Astrocyte (in vitro differentiated cells and primary cell): ENCODE measurements at places on chromosomes 16 and 17. TPM values are rescaled to one million over a fixed set of nuclear protein-coding genes. Genes with fewer than 3 reads are reported as not detected.
A peak's percentile ranks its signal among the peaks of the same experiment; 100 is the strongest.

The ZG16B gene
- not detected in 2 replicates for total RNA-seq

- DNase-seq: no peak
- no peak overlapping the region for H3K4me3 ChIP-seq
- H3K27ac ChIP-seq: no peak overlapping the region
- no peaks in the 10 kb centered on the region for H3K27me3 ChIP-seq
- H3K4me1 ChIP-seq: no peaks in the 10 kb centered on the region
Measured at GRCh38 chr16:60485872-60486489, 1550.3 kb downstream of the CDH8 start.

- H3K27me3 ChIP-seq: no peaks in the 10 kb centered on the region
- no peak for DNase-seq
- no peak overlapping the region for H3K4me3 ChIP-seq
- no peaks in the 10 kb centered on the region for H3K4me1 ChIP-seq
- no peak overlapping the region for H3K27ac ChIP-seq
Measured at GRCh38 chr16:78785218-78785617, 685.8 kb downstream of the WWOX start.

The CACNG3 gene
- not detected in 2 replicates for total RNA-seq

The CDH8 gene
- total RNA-seq: 13.2 and 17.5 TPM in 2 replicates

GRCh38 chr16:19696328-19696727 lies 21.7 kb downstream of the KNOP1 start:
- peaks cover 9% of the 10 kb centered on the region for H3K36me3 ChIP-seq

The C17orf100 gene
- 3.1 and 4.1 TPM in 2 replicates for total RNA-seq

DNA sequence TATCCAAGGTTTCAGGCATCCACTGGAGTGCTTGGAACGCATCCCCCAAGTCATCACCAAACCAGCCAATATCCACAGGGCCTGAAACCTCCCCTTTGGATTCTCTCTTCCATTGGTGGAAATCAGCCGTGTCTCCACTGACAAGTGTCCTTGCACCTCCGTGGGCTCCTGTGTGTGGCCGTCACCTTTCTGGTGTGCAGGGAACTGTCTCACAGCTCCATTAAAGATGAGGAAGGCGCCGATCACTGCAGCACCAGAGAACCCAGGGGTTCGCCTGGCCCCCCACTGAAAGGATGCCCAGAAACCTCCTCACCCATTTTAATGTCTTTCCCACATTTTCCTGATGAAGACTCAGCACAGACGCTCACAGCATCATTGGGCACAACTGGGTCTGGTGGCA lies 17.8 kb upstream of the METRNL start:
- no peaks in the 10 kb centered on the region for H3K36me3 ChIP-seq
- no peak for DNase-seq
- H3K27me3 ChIP-seq: no peaks in the 10 kb centered on the region
- no peak overlapping the region for H3K4me3 ChIP-seq
- no peak overlapping the region for H3K27ac ChIP-seq

DNA sequence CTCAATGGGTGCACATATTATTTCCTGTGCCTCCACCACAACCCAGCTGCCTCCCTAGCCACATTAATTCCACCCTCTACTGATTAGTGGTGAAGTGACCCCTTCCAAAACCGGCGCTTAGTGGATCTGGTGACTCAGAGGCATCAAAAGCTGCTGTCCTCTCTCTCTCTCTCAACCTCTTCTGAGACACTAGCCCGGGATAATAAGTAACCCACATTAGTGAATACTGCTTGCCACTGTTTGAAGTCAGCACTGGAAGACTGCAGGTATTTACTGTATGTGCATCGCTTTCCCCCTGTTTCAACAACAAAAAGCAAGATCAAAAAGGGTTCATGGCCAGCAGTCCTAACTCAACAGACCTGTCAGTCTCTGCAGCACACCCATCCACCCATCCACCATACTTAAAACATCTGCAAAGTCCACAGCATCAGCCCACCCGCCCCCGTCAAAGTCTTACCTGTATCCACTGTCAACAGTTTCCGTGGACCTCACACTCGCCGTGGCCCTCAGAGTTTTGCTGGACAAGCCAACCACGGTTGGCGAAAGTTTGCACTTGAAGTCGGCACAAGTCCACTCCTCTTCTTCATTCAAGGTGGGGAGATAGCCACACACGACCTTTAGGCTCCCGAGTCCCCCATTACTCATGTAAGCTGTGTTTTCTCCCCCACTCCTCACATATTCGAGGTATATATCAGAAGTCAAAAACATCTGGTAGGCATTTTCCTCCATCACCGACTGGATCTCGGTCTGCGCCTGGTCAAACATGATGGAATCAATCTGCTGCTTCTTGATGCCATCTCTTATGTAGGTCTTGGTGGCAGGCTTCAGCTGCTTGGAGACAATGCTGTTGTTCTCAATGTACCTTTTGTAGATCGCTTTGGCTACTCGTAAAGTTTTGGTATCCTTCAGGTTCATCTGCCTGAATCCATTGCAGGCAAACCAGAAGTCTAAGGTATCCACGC lies 3.8 kb downstream of the AXIN2 start:
- H3K4me3 ChIP-seq: peak overlapping the region; percentile 21
- peaks cover 39% of the 10 kb centered on the region for H3K4me1 ChIP-seq
- no peaks in the 10 kb centered on the region for H3K36me3 ChIP-seq
- H3K27ac ChIP-seq: no peak overlapping the region
- peak; percentile 92 for DNase-seq

The ATP2A3 gene
- total RNA-seq: 1.5 and 1.8 TPM in 2 replicates

DNA sequence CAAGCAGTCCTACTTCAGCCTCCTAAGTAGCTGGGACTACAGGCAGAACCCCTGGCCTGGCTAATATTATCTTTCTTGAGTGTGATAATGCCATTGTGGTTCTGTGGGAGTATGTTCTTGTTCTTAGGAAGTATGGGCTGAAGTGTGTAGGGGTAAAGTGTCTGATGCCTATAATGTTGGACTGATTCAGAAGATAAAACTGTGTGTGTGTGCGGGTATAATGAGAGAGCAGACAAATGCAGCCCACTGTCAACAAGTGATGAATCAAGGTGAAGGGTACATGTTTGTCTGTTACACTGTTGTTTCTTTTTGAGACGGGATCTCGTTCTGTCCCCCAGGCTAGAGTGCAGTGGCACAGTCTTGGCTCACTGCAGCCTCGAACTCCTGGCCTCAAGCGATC lies 127.5 kb downstream of the CLEC16A start:
- peaks cover 8% of the 10 kb centered on the region for H3K4me1 ChIP-seq
- H3K27me3 ChIP-seq: no peaks in the 10 kb centered on the region
- DNase-seq: no peak
- no peaks in the 10 kb centered on the region for H3K36me3 ChIP-seq

DNA sequence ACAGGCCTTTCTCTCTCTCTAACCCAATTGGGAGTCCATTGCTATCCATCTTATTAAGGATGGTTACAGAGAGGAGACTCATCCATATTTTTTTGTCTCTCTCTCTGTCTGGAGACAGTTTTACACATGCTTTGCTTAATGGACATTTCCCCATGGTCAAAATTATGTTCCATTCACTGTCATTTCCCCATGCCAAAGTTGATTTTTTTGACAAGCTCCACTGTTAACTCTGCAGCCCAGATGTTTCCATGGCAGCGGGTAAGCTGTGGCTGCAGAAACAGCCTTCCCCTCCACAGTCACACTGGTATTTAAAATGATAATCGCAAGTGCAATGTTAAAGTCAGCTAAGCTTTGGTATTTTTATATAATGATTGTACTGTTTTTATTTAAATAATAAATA lies 63.9 kb upstream of the HLF start:
- no peaks in the 10 kb centered on the region for H3K36me3 ChIP-seq
- H3K27me3 ChIP-seq: no peaks in the 10 kb centered on the region
- no peak overlapping the region for H3K27ac ChIP-seq
- H3K4me3 ChIP-seq: no peak overlapping the region
- no peaks in the 10 kb centered on the region for H3K4me1 ChIP-seq
- DNase-seq: no peak

GRCh38 chr16:15672514-15673167 lies 22.6 kb downstream of the NDE1 start:
- peaks cover 12% of the 10 kb centered on the region for H3K4me1 ChIP-seq
- H3K27me3 ChIP-seq: no peaks in the 10 kb centered on the region
- H3K36me3 ChIP-seq: peaks cover 17% of the 10 kb centered on the region
- peak; percentile 98 for DNase-seq

- H3K36me3 ChIP-seq: no peaks in the 10 kb centered on the region
- H3K4me3 ChIP-seq: peak overlapping the region; percentile 73
- peaks cover 21% of the 10 kb centered on the region for H3K4me1 ChIP-seq
- no peak overlapping the region for H3K27ac ChIP-seq
- DNase-seq: no peak
Measured at GRCh38 chr17:28370744-28371103, 617 bp upstream of the VTN start.

- no peak for DNase-seq
- H3K4me3 ChIP-seq: no peak overlapping the region
- no peaks in the 10 kb centered on the region for H3K27me3 ChIP-seq
- no peak overlapping the region for H3K27ac ChIP-seq
Measured at GRCh38 chr16:30094541-30095165, 1.4 kb downstream of the YPEL3 start.

GRCh38 chr17:62109378-62109902 lies 44.4 kb upstream of the MED13 start:
- H3K27me3 ChIP-seq: peaks cover 4% of the 10 kb centered on the region
- no peak overlapping the region for H3K27ac ChIP-seq
- H3K36me3 ChIP-seq: no peaks in the 10 kb centered on the region

The NXPH3 gene
- total RNA-seq: 0.19 and 0.43 TPM in 2 replicates

GRCh38 chr16:67860589-67861398 lies 12.1 kb upstream of the EDC4 start:
- no peaks in the 10 kb centered on the region for H3K27me3 ChIP-seq
- peak overlapping the region; percentile 52 for H3K27ac ChIP-seq
- H3K4me1 ChIP-seq: peaks cover 61% of the 10 kb centered on the region
